ENCODE measurements at places on chromosomes 13 and 19.

DNA sequence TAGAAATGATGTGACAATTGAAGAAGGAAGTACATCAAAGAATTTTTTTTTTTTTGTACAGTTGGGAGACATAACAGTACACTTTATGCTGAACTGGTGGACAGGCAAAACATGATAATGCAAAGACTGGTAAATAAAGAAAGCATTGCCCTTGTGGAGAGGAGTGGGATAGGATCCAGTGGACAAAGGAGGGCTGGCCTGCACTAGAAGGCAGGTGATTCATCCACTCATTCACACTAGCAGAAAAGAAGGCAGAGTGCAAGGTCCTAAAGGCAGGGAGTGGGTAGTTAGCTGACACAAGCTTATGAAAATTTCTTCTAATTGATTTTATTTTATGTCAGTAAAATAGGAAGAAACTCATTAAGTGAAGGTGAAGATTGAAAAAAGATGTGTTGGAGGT lies 17.6 kb upstream of the NALCN start:
- no peak for DNase-seq

- no peak for DNase-seq
These were observed 781.3 kb upstream of the MIR17HG start for GRCh38 chr13:90565985-90566713.

DNA sequence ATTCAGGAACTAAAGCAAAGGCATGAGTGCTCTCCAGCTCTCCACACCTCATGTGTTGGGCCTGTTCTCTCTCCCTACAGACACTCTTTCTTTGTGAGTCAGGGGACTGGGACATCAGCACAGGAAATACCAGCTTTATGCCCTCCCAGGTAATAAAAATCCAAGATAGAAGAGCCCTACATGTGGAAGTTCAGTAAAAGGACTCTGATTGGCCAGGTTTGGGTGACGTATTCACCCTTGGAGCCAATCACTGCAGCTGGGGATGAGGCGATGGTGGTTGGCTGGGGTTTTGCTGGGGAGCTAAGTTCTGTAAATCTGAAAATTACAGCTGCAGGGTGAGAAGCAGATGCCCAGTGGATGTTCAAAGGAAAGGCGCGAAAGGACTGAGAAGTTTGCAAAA lies 32.5 kb downstream of the CCDC70 start:
- DNase-seq, result no peak

DNA sequence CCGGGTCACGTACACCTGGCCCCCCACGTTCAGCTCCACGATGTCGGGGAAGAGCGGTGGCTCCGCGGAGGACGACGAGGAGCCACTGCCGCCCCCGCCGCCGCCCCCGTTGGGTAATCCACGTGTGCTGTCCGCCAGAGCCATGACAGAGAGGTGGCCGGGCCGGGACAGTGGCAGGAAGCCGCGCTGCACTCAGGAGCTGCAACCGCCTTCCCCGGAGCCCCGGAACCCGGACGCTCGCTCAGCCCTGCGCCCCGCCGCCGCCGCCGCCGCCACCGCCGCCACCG lies 257 bp downstream of the KCTD12 start:
- no peak for DNase-seq

DNA sequence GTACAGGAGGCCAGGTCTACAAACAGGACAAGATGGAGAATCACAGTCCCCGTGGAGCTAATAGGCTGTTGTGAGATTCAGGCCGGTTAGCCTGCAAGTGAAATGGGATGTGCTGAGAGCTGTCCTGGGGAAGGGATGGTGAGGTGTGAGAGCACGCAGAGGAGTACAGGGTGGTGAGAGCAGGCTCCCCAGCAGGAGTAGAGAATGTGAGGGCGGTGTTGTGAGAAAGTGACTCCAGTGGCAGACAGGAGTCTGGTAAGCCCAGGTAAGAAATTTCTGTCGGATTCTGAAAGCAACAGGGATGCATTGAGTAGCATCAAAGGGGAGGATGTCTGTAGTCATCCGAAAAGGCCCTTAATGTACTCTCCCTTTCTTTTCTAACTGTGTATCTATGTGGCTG lies 50.7 kb upstream of the GPR183 start:
- DNase-seq, result peak; percentile 41

DNA sequence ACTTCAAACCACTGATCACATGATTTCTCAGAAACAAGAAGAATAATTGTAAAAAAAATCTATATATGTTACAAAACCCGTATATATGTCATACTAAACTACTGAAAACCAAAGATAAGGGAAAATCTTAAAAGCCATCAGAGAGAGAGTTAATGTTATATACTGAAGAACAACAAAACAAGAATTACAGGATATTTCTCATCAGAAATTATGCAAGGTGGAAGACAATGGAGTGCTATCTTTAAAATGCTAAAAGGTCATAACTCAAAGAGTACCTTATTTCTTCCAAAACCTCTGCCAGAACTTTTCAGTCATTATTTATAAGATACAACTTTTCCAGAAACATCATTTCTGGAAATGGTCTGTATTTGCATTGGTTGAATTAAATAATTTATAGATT lies 256.8 kb downstream of the RBM26 start:
- no peak for DNase-seq

DNA sequence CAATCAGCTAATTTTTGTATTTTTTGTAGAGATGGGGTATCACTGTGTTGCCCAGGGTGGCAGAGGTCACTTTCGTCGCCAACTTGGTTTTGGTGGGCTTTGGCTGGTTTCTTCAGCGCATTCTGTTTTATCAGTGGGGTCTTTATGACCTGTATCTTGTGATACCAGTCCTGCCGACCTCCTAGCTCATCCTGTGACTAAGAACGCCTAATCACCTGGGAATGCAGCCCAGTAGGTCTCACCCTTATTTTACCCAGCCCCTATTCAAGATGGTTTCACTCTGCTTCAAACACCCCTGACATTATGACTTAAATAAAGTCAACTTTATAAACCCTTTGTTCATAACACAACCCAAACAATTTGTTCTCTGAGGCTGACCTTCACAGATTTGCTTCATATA lies 3.0 kb upstream of the ZNF878 start:
- DNase-seq, result no peak

DNA sequence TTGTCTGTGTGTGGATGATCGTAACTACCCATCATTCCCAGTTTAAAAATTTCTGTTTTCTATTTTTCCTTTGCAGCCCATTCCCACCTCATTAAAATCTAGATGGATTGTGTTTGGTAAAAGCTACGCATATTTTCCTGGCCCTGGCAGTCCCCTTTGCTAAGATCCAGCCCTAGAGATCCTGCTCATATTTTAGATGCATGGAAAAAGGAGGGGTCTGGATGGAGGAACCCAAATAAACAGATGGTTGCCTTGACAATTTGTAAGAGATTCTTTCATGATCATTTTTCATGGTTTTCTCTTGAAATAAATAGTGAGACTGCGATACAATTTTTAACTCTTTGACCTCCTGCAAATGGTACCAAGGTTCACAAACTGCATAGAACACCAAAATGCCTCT lies 174.4 kb downstream of the SLC7A1 start:
- DNase-seq, result no peak

DNA sequence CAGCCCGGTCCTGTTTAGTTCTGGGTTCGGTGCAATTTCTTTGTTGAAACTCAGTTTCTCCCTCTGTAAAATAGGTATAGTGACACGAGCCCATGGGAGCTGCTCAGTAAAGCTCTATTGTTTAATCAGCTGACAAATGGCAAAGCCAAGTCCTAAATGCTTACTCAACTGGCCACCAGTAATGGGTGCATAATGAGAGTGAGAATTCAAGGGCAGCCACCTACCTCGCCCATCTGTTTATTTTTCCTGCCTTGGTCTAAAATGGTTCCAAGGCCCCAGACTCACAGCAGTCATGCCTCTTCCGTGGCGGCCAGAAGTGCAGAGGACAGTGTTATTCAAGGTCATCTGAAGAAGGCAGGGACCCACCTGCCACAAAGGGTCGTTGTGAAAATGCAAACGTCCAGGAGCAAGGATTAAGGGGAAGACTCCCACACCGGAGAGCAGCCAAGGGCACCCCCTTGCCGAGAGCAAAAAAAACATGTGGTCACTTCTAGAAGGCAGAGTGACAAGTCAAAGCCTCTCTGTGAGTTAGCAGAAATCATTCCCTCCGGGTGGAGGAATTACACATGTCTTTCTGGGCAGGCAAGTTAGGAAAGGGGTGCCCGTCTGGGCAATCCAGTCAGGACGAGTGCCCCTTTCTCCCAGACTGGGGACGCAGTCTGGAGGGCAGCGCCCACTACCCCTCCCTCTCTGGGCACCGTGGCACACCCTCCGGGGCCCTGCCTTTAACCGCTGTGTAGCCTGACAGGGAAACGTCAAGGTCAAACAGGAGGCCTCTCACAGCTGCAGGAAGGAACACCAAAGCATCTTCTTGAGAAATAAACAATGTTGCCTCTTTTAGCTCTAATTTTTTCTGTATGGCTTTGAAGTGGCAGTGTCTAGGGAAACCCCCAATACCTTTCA lies 186.2 kb downstream of the FOXO1 start:
- DNase-seq, result no peak

DNA sequence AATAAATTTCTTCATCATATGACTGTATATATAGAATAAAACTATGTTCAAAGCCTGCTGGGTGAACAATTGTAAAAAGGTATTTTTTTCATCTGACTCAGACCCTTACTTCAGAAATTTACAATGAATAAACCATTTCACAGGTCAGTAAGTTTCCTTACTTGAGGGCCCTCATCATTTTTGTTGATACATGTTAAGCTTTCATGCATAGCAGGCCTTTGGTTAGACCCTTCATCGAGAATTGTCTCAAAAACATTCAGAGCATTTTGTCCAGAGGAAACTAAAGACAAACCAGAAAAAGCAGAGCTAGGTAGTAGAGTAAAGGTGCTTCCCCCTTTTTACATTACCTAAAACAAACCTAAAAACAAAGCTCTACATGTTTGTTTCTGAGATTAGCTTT lies 46.2 kb downstream of the FNDC3A start:
- no peak for DNase-seq

- DNase-seq, result no peak
These were observed 24.1 kb upstream of the CEACAM1 start for GRCh38 chr19:42552086-42553065.

DNA sequence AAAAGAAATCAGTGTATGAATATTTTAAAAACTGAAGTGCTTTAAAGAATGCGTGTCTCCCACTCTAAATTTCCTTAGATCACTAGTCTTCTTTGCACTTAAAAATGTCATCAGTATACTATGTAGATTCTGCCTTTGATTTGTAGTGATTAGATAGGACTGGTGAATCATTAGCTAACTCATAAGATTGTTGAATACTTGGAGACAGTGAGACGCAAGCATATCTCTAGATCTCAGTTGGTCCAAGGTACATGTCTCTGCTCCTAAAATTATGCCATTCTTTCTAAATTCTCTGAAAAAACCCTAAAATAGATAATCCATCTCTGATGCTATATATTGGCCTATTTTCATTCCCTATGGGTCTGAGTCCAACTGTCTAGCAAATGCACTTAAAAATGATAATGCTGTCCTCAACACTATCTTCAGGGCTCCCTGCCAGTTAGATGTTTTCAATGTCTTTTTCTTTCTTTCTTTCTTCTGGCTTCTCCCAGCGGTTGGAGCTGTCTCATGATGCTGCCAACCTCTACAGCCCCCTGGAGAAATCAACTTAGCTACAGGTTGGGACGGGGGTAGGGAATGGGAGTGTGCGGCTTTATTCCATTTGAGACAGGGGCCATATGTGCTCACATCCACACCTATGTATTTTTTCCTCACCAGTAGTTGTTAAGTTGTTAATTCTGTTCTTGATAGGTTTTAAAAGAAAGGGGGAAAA lies 301.0 kb downstream of the NDFIP2 start:
- no peak for DNase-seq

DNA sequence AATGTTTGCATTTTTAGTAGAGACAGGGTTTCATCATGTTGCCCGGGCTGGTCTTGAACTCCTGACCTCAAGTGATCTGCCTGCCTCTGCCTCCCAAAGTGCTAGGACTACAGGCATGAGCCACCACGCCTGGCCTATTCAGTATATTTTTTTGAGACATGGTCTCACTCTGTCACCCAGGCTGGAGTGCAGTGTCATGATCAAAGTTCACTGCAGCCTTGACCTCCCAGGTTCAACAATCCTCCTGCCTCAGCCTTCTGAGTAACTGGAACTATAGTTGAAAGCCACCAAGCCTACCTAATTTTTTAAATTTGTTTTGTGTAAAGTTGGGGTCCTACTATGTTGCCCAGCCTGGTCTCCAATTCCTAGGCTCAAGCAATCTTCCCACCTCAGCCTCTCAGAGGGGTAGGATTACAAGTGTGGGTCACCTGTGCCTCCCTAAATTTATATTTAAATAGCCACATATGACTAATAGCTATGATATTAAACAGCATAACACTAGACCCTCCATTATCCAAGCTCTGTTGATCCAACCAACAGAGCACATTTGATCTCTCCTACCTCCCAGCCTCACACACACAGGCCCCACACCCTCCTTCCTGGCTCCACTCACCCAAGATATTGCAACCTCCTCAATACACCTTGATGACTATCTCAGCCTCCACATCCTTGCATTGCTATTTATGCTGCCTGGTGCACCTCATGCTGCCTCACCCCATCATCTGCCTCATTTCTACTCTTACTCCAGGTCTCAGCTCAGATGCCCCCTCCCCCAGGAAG lies 2.1 kb upstream of the CEACAM19 start:
- no peak for DNase-seq

DNA sequence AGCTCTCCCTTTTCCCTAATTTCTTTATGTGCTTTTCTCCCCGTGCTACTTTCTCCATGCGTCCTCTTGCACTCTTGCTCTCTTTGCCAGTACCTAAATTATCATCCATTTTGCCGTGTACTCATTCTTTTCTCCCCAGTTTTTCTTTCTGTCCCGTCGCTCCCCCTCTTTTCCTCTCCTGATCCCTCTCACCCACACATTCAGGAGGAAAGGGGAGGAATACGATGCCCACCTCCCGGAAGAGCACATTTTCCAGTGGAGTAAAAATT lies 821 bp downstream of the ZNF616 start:
- no peak for DNase-seq

DNA sequence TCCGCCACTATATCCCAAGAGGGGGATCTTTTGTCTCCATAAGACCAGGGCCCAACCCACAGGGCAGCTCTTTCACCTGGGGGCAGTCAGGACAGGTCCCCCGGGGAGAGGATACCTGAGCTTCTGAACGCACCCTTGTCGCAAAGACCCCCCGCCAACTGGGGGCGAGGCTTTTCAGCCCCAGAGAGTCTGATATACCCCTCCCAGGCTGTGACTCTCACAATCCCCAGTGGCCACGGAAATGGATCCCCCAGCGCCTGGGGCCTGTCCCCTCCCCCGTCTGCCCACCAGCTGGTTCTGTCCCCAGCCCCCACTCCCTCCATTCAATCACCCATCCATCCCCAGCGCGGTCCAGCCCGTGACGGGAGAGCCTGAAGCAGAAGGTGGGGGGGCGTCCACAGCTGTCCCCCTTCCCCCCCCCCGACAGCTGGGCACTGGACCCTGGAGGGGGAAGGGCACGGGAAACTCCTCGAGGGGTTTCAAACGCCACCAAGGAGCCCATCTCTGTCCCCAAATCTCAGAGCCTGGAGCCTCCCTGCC lies 823 bp downstream of the DOCK6 start:
- no peak for DNase-seq

- DNase-seq, result peak; percentile 65
These were observed 88.8 kb downstream of the GNG7 start for GRCh38 chr19:2613507-2614295.

DNA sequence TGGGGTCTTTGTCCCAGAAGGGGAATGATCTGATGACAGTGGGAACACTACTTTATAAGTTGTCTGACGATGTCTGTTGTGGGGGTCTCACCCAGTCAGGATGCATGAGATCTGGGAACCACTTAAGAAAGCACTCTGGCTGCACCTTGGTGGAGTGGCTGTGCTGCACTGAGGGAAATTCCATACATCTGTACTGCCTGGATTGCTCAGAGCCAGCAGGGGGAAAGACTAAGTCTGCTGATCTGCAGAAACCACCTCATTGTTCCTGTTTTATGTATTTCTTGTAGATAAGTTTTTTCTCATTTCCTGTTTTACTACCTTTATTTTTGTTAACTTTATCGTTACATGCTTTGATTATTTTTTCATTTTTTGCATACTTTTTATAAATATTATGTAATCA lies 27.3 kb downstream of the ZNF430 start:
- no peak for DNase-seq

All from stimulated activated CD4-positive, alpha-beta T cell treated with anti-CD3 and anti-CD28 coated beads, Interleukin-1b, Interleukin-23, amount 100 ng/mL, for 48 hours (primary cell).